HCT116 (cell line): ENCODE measurements at places on chromosomes 13 and 19.

DNA sequence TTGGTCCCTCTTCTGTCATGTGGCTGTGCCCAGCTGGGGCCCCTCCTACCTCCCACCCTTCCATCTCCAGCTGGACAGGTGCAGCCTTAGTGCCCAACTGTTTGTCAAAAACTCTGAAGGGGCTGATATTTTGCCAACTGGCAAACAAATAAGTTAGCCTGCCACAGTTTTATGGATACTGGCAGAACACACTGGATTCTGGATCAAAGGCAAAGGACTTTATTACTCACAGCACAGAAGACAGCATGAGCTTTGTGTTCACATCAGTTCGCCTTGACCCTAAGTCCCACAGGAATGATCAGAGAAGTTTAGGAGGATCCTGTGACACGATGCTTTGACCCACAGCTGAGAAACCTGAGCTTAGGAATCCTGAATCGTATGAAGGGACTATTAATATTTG, 16.4 kb downstream of the KLK2 start:
- no peak for DNase-seq

DNA sequence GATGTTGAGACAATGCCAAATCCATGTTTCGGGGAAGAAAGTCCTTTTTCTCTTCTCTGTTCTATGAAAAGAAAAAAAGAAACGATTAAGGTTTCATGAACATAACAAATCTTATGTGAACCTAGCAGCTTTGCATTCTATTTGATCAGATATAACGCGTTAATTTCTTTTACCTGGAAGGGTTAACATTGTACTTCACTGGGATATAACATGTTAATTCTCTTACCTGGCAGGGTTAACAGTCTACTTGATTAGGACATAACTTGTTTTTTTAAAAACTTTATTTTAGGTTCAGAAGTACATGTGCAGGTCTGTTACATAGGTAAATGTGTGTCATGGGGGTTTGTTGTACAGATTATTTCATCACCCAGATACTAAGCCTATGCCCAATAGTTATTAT, 68.8 kb downstream of the CPAMD8 start:
- DNase-seq: no peak

DNA sequence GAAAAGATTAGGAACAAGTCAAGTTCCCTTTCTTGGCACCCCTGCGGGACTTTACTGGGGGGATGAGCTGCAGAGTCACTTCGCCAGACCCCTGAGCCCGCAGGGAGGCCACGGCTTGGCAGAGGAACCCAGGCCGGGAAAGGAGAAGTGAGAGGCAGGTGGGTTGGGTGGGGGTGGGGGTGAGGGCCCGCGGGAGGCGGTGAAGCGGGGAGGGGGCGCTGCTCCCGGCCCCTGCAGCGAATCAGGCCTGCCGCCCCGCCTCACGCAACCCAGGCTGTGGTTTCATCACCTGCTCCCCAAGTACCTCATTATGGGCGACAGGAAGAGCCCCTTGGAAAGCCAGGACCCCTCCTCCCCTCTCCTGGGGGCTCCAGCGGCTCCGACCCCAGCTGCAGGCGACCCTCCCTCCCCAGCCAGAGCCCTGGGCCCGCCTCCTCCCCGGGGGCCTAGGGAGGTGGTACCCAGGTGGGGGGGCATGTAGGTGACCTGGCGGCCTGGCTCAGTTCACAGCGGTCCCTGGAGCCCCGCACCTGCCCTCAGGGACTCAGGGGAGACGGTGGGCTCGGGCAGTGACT, 9.5 kb downstream of the MEF2B start:
- no peak for DNase-seq

DNA sequence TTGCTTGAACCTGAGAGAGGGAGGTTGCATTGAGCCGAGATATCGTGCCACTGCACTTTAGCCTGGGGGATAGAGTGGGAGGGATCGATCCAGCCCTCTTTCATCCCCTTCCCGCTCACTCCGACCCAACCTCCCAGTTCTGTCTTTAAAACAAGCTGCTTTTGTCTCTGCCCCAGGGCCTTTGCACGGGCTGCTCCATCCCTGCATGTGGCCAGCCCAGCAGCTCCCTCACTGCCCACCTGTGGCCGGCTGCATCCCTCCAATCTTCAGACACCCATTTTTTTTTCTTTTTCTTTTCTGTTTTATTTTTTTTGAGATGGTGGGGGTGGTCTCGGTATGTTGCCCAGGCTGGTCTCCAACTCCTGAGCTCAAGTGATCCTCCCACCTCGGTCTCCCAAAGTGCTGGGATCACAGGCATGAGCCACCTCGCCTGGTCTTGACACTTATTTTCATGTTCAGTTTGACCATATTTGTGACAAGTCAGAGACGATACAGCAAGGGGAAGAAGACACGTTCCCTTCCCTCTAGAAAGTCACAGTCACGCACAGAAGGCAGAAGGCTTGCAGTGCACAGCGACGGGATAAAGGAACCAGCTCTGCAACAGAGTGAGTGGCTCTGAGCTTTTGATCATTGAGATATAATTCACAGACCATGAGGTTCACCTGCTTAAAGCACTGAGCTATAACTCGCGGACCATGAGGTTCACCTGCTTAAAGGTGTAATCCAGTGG, 31.8 kb downstream of the EFNA2 start:
- DNase-seq: no peak

DNA sequence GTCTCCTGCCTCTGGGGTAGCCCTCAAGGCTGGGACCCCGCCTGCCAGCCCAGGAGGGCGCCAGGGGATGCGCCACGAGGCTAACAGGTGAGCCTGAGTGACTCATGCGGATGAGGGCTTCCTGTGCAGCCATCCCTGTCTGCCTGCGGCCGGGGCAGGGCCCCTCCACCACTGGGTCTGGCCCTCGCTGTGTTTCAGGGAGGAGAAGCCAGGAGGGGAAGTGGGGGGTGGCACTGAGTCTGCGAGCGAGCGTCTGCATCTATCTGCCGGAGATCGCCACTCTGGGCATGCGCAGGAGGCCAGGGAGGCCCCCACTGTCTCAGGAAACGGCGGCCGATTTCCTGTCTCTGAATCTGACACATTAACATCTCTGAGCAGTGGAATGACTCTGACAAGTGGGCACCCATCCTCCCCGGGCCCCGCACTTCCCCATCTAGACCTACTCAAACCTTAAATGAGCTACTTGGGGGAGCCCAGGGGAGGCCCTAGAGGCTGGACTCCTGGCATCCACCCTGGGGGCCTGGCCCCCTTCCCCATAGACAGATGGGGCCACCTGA, 19.7 kb downstream of the RFX1 start:
- no peak for DNase-seq

DNA sequence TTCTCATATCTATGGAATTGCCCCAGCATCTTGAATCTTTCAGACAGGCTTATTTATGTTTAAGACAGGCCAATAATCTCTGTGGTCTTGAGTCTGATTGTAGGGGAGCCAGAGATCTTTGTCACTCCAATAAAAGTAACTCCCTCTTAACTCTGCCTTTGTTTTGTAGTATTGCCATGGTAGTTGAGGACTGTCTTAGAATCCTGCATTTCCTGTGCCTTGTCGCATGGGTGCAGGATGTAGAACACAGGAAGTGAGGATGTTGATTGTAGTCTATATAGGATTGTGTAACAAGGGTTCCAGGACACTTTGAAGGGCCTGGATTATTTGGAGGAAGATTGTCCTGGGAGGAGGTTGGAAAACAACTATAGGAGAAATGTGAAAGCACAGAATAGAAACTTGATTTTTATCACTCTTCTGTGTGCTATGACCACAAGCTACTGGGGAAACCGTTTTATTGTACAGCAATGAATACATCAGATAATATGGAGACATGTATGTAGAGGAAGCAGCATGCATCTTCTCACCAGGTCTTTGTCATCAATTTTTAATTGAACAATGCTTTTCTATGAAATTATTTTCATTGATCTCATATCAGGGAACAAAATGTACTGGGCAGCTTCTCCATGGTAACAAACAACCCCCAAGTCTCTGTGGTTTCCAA, 411.7 kb downstream of the FGF9 start:
- no peak for DNase-seq

DNA sequence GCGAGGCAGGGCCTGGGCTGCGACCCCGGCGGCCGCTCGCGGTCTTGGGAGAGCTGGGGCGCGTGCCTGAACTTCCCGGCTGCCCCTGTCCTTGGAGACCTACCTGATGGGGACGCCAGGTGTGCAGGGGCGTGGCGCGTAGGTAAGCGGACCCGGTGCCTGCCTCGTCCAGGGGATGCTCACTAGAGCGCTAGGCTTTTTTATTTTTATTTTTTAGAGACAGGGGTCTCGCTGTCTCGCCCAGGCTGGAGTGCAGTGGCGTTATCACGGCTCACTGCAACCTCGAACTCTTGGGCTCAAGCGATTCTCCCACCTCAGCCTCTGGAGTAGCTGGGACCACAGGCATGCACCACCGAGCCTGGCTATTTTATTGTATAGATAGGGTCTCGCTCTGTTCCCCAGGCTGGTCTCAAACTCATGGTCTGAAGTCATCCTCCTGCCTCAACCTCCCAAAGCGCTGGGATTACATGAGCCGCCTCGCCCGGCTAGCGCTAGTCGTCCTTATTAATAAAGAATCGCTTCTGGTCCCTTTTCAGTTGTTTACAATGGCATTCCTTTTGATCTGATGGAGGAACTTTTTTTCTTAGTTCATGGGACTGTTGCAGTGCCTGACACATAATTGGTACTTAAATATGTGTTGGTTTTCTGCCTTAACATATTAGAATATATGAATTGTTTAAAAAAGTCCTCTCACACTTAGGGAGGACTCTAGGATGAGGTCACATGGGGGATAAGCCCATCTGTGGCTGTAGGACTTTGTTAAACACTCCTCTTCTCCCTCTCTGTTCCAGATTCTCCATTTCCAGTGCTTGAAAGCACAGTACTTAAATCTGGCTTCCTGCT, 812 bp downstream of the DPY19L3 start:
- peak; percentile 12 for DNase-seq

- no peak for DNase-seq
Measured at GRCh38 chr13:44437356-44438233, 64.0 kb downstream of the SERP2 start.

DNA sequence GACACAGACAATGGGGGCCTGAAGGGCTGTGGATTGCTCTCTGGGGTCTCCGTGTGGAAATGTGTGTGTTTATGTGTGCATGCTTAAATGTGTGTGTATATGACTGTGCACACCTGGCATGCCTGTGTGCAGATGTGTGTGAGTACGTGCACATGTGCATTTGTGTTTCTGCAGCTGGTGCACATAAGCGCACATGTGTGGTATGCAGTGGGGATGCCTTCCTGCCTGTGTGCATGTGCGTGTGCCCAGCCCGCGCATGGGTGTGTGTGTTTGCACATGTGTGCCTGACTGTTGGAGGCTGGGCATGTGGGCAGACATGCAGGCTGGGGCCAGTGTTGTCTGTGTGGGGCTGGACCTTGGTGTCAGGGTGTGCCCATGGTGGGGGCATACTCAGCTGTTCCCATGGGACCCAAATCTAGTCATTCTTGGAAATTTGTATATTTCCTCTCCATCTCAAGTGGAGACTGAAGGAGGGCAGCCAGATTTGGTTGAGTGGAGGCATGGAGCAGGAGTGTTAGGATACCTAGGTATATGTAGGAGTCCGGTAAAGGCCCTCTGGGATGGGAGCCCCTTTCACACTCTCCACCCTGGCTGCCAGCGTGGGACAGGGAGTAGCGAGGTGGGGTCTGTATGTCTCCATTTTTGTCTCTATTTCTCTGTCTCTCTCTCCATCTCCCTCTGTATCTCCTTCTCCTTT, 49.9 kb downstream of the CELF5 start:
- DNase-seq: no peak
